AG04450 (cell line): ENCODE measurements at places on chromosomes 7 and 10.

GRCh38 chr10:24352399-24352798 is 143.5 kb downstream of the KIAA1217 start:
- no peak for DNase-seq

DNA sequence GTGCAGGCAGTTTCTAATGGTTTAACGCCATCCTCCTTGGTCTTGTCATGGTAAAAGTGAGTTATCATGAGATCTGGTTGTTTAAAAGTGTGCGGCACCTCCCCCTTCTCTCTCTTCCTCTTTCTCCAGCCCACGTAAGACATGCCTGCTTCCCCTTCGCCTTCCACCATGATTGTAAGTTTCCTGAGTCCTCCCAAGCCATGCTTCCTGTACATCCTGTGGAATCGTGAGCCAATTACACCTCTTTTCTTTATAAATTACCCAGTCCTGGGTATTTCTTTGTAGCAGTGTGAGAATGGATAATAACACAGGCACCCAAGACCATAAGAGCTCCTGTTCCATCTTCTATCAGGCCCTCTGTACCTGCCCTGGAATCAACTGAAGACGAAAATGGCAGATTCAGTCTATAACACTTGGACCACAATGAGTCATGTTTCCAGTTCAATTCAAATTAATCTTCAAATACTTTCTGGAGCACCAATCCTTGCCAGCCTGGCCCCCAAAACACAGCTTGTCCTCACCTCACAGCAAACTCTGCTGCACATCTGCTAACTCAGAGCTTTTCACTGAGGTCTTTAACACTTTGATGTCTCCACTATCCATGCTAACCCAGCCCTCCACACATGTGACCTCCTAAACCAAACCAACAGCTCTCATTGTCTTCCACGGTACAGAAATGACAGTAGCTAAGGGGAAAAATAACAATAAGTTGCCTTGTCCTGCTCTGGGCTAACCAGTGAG is 73.2 kb downstream of the SFMBT2 start:
- DNase-seq = no peak

DNA sequence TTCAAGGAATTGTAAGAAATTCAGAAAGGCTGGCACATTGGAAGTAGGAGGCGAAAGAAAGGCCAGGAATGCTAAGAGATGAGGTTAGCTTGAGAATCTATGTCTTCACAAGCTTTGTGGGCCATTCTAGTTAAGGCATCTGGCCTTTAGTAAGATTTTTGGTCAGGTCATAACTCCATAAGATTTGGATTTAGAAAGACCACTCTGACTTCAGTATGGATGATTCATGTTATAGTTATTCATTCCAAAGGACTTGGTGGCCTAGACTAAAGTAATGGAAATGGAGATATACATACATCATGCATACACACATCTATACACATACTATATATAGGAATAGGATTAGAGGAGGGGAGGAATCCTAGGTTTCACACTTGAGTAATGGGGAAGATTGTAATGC is 77.5 kb downstream of the SEPTIN7 start:
- DNase-seq = peak; percentile 7

GRCh38 chr7:3943779-3944520 is 642.9 kb downstream of the SDK1 start:
- DNase-seq = no peak

GRCh38 chr10:106401161-106401560 is 763.3 kb downstream of the SORCS1 start:
- no peak for DNase-seq

DNA sequence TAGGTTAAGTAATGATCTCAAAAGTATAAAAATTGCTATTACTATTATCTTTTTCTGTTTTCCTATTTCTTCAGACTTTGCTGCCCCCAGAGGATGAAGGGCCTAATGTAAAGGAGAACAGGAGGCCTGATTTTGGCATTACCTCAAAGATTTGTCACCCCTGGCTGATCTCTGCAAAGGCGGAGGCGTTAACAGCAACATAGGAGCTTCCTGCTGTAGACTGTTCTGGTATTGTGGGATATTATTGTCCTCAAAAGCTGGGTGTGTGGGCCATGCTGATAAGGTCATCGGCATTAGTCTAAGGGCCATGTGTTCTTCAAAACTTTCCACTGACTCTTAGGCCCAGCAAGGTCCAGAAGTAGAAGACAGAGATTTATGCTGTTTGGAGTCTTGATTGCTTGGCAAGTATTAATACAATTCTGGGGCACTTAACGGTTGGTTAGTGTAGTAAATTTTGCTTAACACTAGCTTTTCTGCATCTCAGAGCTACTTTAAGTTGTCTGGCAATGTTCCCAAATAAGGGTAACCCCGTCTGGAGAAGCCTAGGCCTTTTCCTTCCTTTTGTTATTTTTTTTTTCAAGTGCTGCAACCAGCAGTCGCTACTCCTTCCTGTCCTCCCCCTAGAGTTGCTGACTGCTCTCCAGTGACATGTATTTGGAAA is 14.0 kb upstream of the ENTPD1 start:
- no peak for DNase-seq

DNA sequence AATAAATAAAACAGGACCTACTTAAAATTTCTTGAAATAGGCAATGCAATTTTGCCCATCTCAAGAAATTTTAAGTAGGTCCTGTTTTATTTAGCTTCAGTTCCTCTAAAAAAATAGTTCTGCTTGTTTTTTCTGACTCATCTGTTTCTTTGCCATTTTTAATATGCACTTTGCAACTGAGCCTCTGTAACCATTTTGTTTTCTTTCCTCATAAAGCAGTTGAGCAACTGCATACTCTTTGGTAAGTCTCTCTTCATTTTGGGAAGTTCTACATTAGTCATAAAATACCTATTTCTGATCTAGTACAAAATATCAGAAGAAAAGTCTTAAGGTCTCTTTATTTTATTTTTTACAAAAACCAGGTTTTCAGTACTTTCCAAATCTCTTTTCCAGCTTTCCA is 18.0 kb downstream of the TAS2R40 start:
- no peak for DNase-seq

- DNase-seq = no peak
Observed at GRCh38 chr7:104643587-104644217, 315.3 kb downstream of the LHFPL3 start.

- peak; percentile 26 for DNase-seq
Observed at GRCh38 chr7:620056-620455, 100.4 kb upstream of the PDGFA start.

DNA sequence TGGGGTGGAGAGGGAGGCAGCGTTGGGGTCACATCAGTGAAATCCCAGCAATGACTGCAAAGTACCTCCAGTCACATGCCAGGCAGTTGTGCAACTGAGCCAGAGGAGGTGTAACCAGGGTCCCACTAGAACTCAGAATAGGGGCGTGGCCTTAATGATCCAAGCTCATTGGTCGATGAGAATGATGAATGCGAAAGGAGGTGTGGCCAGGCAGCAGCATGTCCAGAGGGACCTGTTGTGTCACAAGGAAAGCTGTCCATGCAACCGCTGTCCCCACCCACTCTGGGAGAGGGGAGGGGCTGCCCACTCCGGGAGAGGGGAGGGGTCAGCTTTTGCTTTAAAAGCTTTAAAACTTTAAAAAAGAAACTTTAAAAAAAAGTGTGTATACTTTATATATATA is 25.3 kb upstream of the MTPAP start:
- no peak for DNase-seq

GRCh38 chr7:107230334-107230733 is 61.5 kb downstream of the HBP1 start:
- DNase-seq = no peak

- peak; percentile 15 for DNase-seq
Observed at GRCh38 chr10:75111907-75112679, 637 bp downstream of the SAMD8 start.

DNA sequence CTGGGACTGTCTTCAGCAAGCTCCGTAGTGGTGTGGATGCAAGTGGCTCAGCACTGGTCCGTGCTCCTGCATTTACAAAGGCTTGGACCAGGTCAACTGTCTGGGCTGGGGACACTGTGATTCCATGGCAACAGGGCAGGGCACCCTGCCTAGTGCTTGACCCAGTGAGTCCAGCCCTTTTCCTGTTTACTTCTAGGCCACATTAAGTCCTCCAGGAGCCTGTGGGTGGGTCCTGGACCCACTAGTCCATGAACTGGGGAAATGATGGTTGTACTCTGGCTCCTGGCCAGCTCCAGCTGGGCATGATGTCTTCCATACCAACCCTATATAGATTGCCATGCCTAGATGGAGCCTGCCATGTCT is 152.0 kb downstream of the RPS24 start:
- DNase-seq = no peak

DNA sequence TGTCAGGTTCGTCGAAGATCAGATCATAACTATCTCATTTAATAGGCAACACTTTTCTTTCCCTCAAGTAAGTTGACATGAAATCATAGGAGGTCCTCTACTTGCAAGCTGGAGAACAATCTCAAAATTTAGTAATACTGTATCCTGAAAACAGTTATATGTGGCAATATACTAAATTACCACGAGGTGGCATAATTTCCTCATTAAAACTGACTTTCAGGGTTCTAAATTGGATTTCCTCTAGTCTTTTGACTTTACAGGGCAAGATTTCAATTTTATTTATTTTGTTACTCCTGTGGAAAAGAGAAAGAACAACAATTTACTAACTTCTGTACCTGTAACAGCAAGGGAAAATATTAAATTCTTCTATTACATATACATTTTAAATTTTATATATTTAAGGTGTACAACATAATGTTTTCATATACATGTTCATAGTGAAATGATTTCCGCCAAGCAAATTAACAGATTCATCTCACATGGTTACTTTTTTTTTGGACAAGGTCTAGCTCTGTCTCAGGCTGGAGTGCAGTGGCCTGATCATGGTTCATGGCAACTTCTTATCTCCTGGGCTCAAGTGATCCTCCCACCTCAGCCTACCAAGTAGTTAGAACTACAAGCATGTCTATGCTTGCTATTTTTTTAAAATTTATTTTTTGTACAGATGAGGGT is 53.4 kb upstream of the CYP2C18 start:
- DNase-seq = peak; percentile 1

DNA sequence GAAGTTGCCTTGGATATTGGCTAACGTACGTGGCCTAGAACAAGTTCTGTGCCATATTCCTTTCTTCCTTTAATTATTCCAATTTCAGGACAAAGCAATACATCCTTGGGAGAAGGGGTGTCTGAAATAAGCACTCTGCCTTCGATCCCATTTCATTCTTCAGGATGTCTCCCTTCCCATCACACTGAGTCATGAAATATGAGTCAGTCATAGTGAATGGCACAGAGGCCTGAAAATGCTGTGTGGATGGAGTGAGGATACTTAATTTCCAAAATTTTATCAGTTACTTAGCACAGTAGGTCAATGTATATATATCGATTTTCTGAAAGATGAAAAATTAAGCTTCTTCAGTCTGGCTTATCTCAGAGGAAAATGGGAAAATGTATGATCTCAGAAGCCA is 19.5 kb downstream of the EVX1 start:
- no peak for DNase-seq

GRCh38 chr10:8591640-8592039 is 537.2 kb downstream of the GATA3 start:
- no peak for DNase-seq

DNA sequence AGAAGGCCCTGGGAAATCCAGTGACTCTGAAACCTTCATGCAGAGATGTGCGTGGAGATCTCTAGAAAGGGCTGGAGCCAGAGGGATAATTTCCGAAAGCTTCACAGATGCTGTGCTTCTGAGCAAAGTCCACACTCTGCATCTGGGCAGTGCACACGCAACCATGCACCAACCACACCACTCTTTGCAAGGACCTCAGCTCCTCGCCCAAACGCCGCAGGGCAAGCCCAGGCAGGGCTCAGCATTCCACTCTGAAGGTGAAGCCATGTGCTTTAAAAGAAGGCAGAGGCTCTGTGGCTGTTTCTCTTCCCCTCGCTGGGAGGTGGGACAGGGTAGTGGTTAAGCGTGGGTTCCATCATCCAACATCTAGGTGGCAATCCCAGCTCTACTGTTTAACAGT is 48.4 kb downstream of the ASB13 start:
- DNase-seq = no peak

DNA sequence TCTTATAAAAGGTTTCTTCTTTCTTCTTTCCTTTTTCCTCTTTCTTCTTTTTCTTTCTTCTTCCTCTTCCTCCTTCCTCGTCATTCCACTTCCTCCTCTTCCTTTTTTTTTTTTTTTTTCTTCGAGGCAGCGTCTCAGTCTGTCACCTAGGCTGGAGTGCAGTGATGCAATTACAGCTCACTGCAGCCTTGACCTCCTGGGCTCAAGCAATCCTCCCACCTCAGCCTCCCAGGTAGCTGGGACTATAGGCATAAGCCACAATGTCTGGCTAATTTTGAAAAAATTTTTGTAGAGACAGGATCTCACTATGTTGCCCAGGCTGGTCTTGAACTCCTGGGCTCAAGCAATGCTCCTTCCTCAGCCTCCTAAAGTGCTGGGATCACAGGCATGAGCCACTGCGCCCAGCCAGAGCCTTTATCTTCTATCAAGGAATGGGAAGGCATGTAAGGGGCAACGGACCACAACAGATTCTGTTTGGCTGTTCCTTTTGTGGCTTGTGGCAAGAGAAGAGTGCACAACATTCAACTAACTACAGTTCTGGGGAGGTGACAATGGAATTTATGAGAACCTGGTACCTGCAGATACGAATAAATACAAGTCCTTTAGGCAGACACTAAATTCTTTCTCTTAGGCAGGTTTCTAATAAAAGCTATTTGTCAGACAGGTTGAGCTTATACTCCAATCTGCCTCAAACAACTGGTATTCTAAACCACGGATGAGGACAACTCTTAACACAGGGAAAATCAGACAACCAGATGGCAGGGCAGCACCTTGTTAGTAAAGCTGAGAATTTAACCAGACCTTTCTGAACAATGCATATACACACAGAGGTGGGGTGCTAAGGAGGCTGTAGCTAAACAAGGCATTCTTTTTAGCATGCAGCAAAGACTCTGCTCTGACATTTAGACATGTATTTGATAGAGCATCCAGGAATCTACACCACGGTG is 100.3 kb downstream of the DOCK4 start:
- no peak for DNase-seq

GRCh38 chr7:1558181-1558811 is 2.3 kb upstream of the TMEM184A start:
- no peak for DNase-seq

- DNase-seq = no peak
Observed at GRCh38 chr10:35299016-35299415, 37.3 kb upstream of the CCNY start.

- no peak for DNase-seq
Observed at GRCh38 chr10:24716295-24716694, 7.4 kb downstream of the ARHGAP21 start.

DNA sequence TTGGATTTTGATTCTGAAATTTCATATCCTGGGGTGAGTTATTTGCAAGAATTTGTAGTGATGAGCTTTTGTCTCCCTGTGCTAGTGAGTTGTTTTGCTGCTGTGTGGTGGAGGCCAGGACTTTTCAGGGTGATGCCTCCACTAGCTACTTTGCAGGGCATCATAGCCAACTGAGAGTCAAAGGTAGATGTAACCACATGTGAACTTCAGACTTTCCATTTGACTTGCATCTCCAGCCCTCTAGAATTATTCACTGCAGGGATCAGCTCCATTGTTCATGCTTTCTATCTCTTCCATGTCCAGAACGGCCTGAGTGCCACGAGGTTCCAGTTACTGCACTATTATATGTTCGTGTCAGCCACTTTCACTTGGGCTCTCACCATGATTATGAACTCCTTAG is 534.3 kb downstream of the GRM8 start:
- DNase-seq = no peak
